A549 treated with AZD2906 at 1 μM for 4 hours (cell line): ENCODE measurements at places on chromosomes 1 and 21. TPM values are rescaled to one million over a fixed set of nuclear protein-coding genes. Genes with fewer than 3 reads are reported as not detected.

Gene MCOLN3
- total RNA-seq: 2.7 to 3.6 TPM (median 3.5 TPM) in 5 replicates

Gene FAM163A
- total RNA-seq: 0.02 TPM in 2 of 5 replicates, not detected in the others

Gene TATDN3
- total RNA-seq: 10.7 to 16.1 TPM (median 12.1 TPM) in 5 replicates

Gene ANKRD35
- 0.03 to 0.06 TPM (median 0.03 TPM) in 4 of 5 replicates, not detected in the other for total RNA-seq

Gene CD52
- total RNA-seq: not detected in 5 replicates

Gene STIL
- total RNA-seq: 8.6 to 10.2 TPM (median 9.3 TPM) in 5 replicates

Gene PAQR6
- total RNA-seq: 1.9 to 4.6 TPM (median 4.2 TPM) in 5 replicates

Gene BATF3
- 21.4 to 35.2 TPM (median 33.9 TPM) in 5 replicates for total RNA-seq

Gene TNNI3K
- not detected in 5 replicates for total RNA-seq

Gene C8B
- total RNA-seq: not detected in 5 replicates

Gene TAS1R3
- total RNA-seq: 0.09 to 0.26 TPM (median 0.23 TPM) in 5 replicates

Gene CBR1
- total RNA-seq: 144 to 169 TPM (median 164 TPM) in 5 replicates

Gene LRRC39
- total RNA-seq: 0.05 to 0.13 TPM (median 0.10 TPM) in 5 replicates

Gene ATAD3C
- not detected in 5 replicates for total RNA-seq

Gene SHISA4
- 12.9 to 19.3 TPM (median 17.4 TPM) in 5 replicates for total RNA-seq

Gene CHD5
- 1.5 to 2.8 TPM (median 1.8 TPM) in 5 replicates for total RNA-seq

Gene CTSK
- 1.3 to 1.6 TPM (median 1.4 TPM) in 5 replicates for total RNA-seq
